ENCODE measurements at places on chromosomes 12 and 14. TPM values are rescaled to one million over a fixed set of nuclear protein-coding genes. Genes with fewer than 3 reads are reported as not detected.

- H3K27me3 ChIP-seq = peaks cover 11% of the 10 kb centered on the region
- H3K4me1 ChIP-seq = peaks cover 19% of the 10 kb centered on the region
- peak overlapping the region; percentile 86 for H3K4me3 ChIP-seq
These were observed 14.5 kb upstream of the FBRSL1 start for GRCh38 chr12:132475304-132476037.

DNA sequence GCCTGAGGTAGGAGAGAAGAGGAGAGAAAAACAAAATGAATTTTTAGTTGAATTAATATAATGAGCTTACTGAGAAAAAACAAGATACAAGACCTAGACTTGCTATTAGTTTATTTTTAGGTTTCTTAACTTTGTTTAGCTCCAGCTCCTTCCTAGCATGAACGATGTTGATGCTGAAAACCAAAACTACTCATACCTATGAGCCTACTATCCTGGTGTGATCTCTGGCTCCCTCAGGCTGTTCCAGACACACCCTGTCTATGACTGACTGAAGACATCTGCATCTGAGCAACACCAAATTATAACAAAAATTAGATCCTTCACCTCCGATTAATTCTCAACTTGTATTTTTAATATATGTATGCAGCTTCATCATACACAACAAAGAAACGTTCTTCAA, 190.4 kb downstream of the SLC5A8 start:
- no peaks in the 10 kb centered on the region for H3K27me3 ChIP-seq
- no peak for DNase-seq
- no peaks in the 10 kb centered on the region for H3K36me3 ChIP-seq
- H3K27ac ChIP-seq = no peak overlapping the region

GRCh38 chr14:74133833-74134481, 49.2 kb downstream of the LIN52 start:
- peak overlapping the region; percentile 9 for H3K27ac ChIP-seq
- H3K27me3 ChIP-seq = no peaks in the 10 kb centered on the region
- peaks cover 3% of the 10 kb centered on the region for H3K36me3 ChIP-seq

DNA sequence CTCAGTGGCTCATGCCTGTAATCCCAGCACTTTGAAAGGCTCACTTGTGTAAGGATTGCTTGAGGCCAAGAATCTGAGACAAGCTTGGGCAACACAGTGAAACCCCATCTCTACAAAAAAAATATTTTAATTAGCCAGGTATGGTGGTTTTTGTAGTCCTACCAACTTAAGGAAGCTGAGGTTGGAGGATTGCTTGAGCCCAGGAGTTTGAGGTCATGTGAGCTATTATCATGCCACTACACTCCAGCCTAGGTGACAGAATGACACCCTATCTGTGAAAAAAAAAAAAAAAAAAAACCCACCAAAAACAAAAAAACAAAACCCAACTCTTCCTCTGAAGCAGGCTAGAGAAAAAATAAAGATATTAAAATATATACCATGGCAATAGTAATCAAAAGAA, 41.2 kb downstream of the TMEM116 start:
- no peak overlapping the region for H3K4me3 ChIP-seq
- peaks cover 19% of the 10 kb centered on the region for H3K4me1 ChIP-seq
- H3K27me3 ChIP-seq = no peaks in the 10 kb centered on the region
- DNase-seq = no peak
- H3K27ac ChIP-seq = no peak overlapping the region
- H3K36me3 ChIP-seq = peaks cover 2% of the 10 kb centered on the region

GRCh38 chr14:29799464-29800095, 128.1 kb downstream of the PRKD1 start:
- no peaks in the 10 kb centered on the region for H3K27me3 ChIP-seq
- H3K4me3 ChIP-seq = no peak overlapping the region
- H3K36me3 ChIP-seq = no peaks in the 10 kb centered on the region

- peak overlapping the region; percentile 27 for H3K27ac ChIP-seq
- peaks cover 8% of the 10 kb centered on the region for H3K4me1 ChIP-seq
- peak overlapping the region; percentile 69 for H3K4me3 ChIP-seq
- H3K36me3 ChIP-seq = no peaks in the 10 kb centered on the region
These were observed 367.3 kb downstream of the C12orf50 start for GRCh38 chr12:87661786-87662377.

GRCh38 chr12:46147144-46147543, 121.7 kb downstream of the SLC38A1 start:
- no peaks in the 10 kb centered on the region for H3K36me3 ChIP-seq
- peaks cover 53% of the 10 kb centered on the region for H3K27me3 ChIP-seq
- H3K4me1 ChIP-seq = no peaks in the 10 kb centered on the region
- DNase-seq = no peak
- H3K4me3 ChIP-seq = no peak overlapping the region

DNA sequence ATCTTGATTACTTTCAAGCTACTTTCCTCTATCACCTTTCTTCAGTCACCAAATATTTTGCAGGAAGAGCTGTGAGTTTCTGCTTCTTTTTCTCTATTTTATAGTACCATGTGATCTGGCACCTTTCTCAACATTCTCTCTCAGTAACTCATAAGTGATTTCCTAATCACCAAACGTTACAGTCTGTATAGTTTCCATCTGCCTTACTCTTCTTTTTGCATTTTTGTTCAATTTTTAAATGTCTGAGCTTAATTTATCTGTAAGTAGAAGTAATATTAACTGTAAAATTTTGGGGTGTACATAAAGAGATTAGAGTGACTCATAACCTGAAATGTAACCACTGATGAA, 422.1 kb upstream of the SYT1 start:
- H3K27ac ChIP-seq = no peak overlapping the region
- H3K27me3 ChIP-seq = no peaks in the 10 kb centered on the region
- no peak for DNase-seq

DNA sequence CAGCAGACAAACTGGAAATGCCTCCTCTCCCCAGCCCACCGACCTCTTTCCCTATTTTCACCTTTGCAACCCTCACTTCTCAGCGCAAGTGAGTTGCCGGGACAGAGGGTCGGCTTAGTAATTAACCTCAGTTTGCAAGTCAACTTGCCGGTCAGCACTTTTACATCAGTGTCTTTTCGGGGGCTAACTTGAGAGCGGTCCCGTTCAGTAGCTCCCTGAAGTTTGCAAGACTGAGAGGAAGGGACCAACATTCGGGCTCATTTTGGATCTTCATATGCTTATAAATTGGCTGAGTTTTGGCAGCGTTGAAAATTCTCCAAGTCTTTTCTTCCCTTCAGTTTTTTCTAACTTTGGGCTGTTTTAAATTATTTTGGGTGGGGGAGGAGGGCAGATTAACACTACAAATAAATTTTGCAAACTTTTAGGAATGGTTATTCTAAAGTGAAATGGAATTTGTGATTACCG, 846 bp downstream of the BRMS1L start:
- DNase-seq = no peak
- peak overlapping the region; percentile 94 for H3K4me3 ChIP-seq
- no peaks in the 10 kb centered on the region for H3K27me3 ChIP-seq
- H3K36me3 ChIP-seq = no peaks in the 10 kb centered on the region
- peaks cover 15% of the 10 kb centered on the region for H3K4me1 ChIP-seq

GRCh38 chr14:81890020-81890419, 356.4 kb upstream of the SEL1L start:
- H3K4me1 ChIP-seq = no peaks in the 10 kb centered on the region
- DNase-seq = no peak
- no peaks in the 10 kb centered on the region for H3K36me3 ChIP-seq
- no peaks in the 10 kb centered on the region for H3K27me3 ChIP-seq
- no peak overlapping the region for H3K27ac ChIP-seq

DNA sequence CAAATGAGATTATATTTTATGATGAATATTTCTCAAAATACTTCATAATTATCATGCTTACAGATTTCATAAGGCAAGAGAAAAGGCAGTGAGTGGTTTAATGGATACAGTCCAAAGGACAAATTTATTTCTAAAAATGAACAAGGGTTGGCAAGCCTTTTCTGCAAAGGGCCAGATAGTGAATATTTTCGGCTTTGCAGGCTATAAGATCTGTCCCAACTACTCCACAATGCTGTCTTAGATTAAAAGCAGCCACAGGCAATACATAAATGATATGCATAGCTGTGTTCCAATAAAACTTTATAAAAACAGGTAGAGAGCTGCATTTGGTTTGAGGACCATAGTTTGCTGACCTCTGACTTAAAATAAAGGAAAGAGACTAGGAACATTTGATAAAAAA, 42.9 kb upstream of the STK38L start:
- H3K36me3 ChIP-seq = peaks cover 2% of the 10 kb centered on the region
- H3K27ac ChIP-seq = no peak overlapping the region

DNA sequence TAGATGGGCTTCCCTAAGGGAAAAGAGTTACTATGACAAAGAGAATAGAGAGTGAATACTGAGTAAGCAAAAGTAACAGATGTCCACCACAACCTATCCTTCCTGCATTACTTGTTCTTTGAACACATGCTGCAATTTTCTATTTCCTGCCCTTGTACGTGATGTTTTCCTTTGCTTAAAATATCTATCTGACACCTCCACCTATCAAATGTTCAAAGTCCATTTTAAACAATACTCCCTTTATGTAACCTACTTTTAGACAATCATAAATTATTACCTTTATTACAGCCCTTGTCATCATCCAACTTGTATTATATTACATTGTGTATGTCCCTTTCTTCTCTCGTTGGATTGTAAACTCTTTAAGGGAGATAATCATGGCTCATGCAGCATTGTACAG, 147.2 kb upstream of the DYRK2 start:
- peaks cover 10% of the 10 kb centered on the region for H3K4me1 ChIP-seq
- H3K27ac ChIP-seq = no peak overlapping the region
- DNase-seq = no peak
- no peaks in the 10 kb centered on the region for H3K27me3 ChIP-seq
- H3K36me3 ChIP-seq = no peaks in the 10 kb centered on the region

DNA sequence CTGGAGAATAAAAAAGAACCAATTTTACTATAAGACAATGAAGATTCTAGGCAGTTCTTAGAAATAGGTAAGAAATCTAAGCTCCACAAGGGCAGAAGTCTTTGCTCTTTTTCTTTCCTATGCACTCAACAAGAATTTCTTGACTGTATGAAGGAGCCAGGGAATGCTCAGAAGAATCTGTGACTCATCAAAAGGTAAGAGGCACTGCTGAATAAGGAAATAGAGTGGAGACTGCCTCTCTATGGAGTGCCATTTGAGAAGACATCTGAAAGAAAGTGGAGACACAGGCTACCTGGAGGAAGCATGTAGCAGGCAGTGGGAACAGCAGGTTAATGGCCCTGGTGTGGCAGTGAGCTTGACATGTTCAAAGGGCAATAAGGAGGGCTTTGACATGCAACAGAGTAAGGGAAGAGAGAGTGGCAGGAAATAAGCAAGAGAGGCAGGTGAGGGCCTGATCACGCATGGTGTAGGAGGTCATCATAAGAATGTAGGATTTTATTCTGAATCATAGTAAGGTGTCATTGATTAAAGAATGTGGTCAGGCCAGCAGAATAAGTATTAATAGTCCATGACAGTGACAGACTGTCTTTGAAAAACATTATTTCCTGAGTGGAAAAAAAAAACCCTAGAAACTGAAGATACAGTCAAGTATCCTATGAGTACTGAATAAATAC, 446.7 kb upstream of the GARIN6 start:
- no peak for DNase-seq
- no peaks in the 10 kb centered on the region for H3K4me1 ChIP-seq
- no peak overlapping the region for H3K27ac ChIP-seq
- H3K27me3 ChIP-seq = no peaks in the 10 kb centered on the region
- no peak overlapping the region for H3K4me3 ChIP-seq

DNA sequence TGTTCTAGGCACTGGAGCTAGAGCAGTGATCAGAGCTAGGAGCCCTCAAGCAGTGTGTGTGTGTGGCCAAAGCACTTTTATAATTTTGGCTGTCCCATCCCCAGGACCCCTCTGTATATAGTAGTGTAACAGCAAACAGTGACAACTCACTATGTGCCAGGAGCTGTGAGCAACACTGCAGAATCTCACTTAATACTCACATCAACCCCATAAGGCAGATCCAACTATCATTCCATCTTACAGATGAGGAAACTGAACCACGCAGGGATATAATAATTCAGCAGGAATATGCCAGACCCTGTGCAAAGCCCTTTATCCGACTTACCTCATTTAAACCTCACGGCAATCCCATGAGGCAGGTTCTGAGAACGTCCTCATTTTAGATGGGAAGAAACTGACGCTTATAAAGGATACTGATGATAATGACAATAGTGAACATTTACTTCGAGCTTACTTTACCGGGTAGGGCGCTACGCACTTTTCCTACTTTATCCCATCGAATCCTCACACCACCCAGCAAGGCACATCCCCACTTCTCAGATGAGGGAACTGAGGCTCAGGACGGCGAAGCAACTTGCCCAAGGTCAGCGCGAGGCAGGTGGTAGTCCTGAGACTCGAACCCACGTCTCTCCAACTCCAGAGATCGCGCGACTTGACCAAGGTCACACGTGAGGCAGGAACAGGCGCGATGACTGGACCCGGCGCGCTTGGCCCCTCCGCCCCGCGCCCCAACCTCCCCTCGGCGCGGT, 687 bp downstream of the RAB35 start:
- peak overlapping the region; percentile 92 for H3K27ac ChIP-seq
- H3K36me3 ChIP-seq = peaks cover 8% of the 10 kb centered on the region
- H3K4me3 ChIP-seq = peak overlapping the region; percentile 97

GRCh38 chr12:51082561-51083125, 753 bp downstream of the CSRNP2 start:
- H3K4me1 ChIP-seq = peaks cover 32% of the 10 kb centered on the region
- H3K4me3 ChIP-seq = peak overlapping the region; percentile 99
- peaks cover 2% of the 10 kb centered on the region for H3K36me3 ChIP-seq
- H3K27ac ChIP-seq = peak overlapping the region; percentile 97
- no peak for DNase-seq
- H3K27me3 ChIP-seq = no peaks in the 10 kb centered on the region

GRCh38 chr12:43841253-43841652, 5.4 kb downstream of the TMEM117 start:
- peaks cover 3% of the 10 kb centered on the region for H3K36me3 ChIP-seq
- no peaks in the 10 kb centered on the region for H3K27me3 ChIP-seq
- no peak for DNase-seq
- H3K27ac ChIP-seq = peak overlapping the region; percentile 2

DNA sequence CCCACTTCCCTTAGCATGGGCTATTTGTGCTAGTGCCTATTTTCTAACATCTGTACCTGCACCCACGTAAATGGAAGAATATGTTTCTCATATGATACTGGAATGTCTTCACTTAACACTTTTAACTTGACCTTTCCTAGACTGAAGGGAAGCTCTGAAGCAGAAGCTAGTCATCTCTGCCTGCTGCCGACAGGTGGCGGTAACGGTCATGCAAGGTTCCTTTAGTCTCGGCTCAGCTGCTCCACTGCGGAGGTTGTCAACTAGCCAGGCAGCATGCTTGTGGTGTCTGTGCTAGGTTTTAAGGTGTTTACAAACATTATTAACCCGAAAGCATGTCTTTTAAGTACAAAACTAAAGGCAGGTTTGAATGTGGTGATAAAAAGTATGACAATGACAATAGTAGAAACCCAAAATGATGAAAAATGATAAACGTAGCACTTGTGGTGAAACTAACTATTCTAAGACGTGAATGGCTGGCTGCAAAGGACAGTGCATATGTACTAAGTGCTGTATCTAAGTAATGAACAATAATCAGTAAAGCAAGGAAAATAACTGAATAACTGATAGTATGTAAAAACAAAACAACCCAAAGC, 117.2 kb downstream of the GRIN2B start:
- no peaks in the 10 kb centered on the region for H3K4me1 ChIP-seq
- no peak overlapping the region for H3K4me3 ChIP-seq
- DNase-seq = no peak
- peaks cover 2% of the 10 kb centered on the region for H3K36me3 ChIP-seq
- H3K27me3 ChIP-seq = peaks cover 66% of the 10 kb centered on the region
- H3K27ac ChIP-seq = no peak overlapping the region

Gene TMCC3
- 2.9 TPM for total RNA-seq

Gene FAIM2
- total RNA-seq = 0.05 TPM

Gene PTMS
- total RNA-seq = 12.0 TPM

Gene IFNG-AS1
- total RNA-seq = 0.29 TPM

Gene JAG2
- total RNA-seq = 0.55 TPM

Gene GPR135
- 1.7 TPM for total RNA-seq
